ENCODE measurements at places on chromosomes 5 and 9. TPM values are rescaled to one million over a fixed set of nuclear protein-coding genes. Genes with fewer than 3 reads are reported as not detected.
A peak's percentile ranks its signal among the peaks of the same experiment; 100 is the strongest.

GRCh38 chr9:107228496-107229039 lies 54.5 kb upstream of the RAD23B start:
- no peak overlapping the region for H3K4me3 ChIP-seq
- no peaks in the 10 kb centered on the region for H3K36me3 ChIP-seq
- H3K4me1 ChIP-seq = no peaks in the 10 kb centered on the region
- H3K27ac ChIP-seq = no peak overlapping the region

GRCh38 chr5:142293486-142293885 lies 31.3 kb downstream of the SPRY4 start:
- no peaks in the 10 kb centered on the region for H3K36me3 ChIP-seq
- H3K4me1 ChIP-seq = peaks cover 2% of the 10 kb centered on the region
- no peak overlapping the region for H3K27ac ChIP-seq
- DNase-seq = no peak
- no peak overlapping the region for H3K4me3 ChIP-seq

Gene SYK
- total RNA-seq = 0.28 TPM

- H3K4me1 ChIP-seq = peaks cover 24% of the 10 kb centered on the region
- no peak for DNase-seq
- H3K36me3 ChIP-seq = no peaks in the 10 kb centered on the region
- H3K27ac ChIP-seq = no peak overlapping the region
- peaks cover 8% of the 10 kb centered on the region for H3K27me3 ChIP-seq
- H3K4me3 ChIP-seq = no peak overlapping the region
These were observed 33.4 kb downstream of the SARDH start for GRCh38 chr9:133704711-133705181.

- H3K27me3 ChIP-seq = no peaks in the 10 kb centered on the region
- H3K4me3 ChIP-seq = no peak overlapping the region
- H3K27ac ChIP-seq = no peak overlapping the region
- peaks cover 53% of the 10 kb centered on the region for H3K36me3 ChIP-seq
- peaks cover 31% of the 10 kb centered on the region for H3K4me1 ChIP-seq
These were observed 161.9 kb downstream of the ARHGAP26 start for GRCh38 chr5:142931896-142932686.

Gene CYLC2
- total RNA-seq = not detected

DNA sequence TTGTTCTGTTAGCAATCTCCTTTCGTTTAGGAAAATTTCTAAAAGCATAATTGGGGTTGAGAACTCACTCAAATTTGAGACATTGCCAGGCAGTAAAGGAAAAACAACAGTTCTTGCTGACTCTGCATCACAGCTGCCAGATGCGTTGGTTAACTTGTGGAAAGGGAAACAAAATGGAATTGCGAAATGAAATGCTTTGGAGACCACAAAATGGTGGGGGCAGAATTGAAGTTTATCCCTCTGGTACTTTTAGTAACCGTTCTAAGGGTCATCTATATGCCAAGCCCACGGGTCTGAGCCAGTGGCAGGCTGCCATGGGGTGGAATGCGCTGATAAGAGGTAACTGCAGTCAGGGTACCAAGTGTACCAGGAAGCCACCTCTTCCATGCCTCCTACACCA lies 28.6 kb upstream of the SELENOP start:
- H3K4me1 ChIP-seq = no peaks in the 10 kb centered on the region
- peaks cover 10% of the 10 kb centered on the region for H3K27me3 ChIP-seq
- no peak overlapping the region for H3K4me3 ChIP-seq
- H3K27ac ChIP-seq = no peak overlapping the region
- DNase-seq = no peak

Gene GFI1B
- not detected for total RNA-seq

Gene GPR151
- not detected for total RNA-seq

DNA sequence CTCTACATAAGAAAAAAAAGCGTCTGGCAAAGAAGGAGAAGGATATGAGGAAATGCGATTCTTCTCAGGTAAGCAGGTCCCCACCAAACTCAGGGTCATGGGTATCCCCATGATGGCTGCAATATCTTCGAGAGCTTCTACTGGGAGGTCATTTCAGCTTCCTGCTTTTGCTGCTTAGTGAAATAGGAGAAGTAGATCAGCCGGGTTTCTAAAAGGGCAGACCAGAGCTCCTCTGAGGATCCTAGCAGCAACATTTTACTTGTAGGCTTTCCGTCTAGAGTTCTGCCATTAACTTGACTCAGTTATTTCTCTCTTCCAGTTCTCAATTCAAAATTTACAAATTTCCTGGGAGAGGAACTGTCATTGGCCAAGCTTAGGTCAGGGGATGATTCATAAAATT lies 134.7 kb downstream of the DPYSL3 start:
- H3K36me3 ChIP-seq = no peaks in the 10 kb centered on the region
- peaks cover 6% of the 10 kb centered on the region for H3K27me3 ChIP-seq
- DNase-seq = no peak
- H3K4me1 ChIP-seq = no peaks in the 10 kb centered on the region
- no peak overlapping the region for H3K27ac ChIP-seq

DNA sequence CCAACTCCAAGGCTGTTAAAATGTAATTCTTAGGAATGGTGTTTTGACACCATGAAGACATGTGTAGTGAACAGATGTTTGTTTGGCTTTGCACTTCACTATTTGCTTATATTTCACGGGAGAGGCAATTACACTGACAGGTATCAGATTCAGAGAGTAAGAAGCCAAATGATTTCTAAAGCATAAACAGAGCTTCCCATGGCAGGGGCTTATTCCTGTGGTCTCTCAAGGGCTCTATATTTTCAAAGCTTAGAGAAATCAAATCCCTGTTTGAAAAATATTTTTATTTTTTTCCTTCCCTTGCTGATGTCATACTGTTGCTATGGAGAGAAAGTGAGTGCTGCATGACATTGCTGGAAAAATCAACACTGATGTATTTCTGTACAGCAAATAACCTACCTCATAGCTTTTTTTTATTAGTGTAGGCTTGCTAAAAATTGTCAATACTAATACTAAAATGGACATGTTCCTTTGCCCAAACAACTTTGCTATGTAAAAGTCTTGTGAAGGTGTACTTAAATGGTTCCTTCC lies 161.4 kb downstream of the GIN1 start:
- no peaks in the 10 kb centered on the region for H3K4me1 ChIP-seq
- peaks cover 4% of the 10 kb centered on the region for H3K36me3 ChIP-seq
- H3K4me3 ChIP-seq = no peak overlapping the region
- H3K27ac ChIP-seq = no peak overlapping the region

- DNase-seq = no peak
- H3K4me1 ChIP-seq = peaks cover 10% of the 10 kb centered on the region
- H3K27ac ChIP-seq = no peak overlapping the region
- peaks cover 33% of the 10 kb centered on the region for H3K27me3 ChIP-seq
These were observed 19.9 kb downstream of the IFNW1 start for GRCh38 chr9:21121595-21122251.

- peak; percentile 49 for DNase-seq
- no peaks in the 10 kb centered on the region for H3K36me3 ChIP-seq
- H3K27ac ChIP-seq = no peak overlapping the region
- peaks cover 4% of the 10 kb centered on the region for H3K27me3 ChIP-seq
- H3K4me1 ChIP-seq = peaks cover 12% of the 10 kb centered on the region
These were observed 29.6 kb upstream of the UBAC1 start for GRCh38 chr9:135990468-135991429.

Gene DAB2
- total RNA-seq = not detected

DNA sequence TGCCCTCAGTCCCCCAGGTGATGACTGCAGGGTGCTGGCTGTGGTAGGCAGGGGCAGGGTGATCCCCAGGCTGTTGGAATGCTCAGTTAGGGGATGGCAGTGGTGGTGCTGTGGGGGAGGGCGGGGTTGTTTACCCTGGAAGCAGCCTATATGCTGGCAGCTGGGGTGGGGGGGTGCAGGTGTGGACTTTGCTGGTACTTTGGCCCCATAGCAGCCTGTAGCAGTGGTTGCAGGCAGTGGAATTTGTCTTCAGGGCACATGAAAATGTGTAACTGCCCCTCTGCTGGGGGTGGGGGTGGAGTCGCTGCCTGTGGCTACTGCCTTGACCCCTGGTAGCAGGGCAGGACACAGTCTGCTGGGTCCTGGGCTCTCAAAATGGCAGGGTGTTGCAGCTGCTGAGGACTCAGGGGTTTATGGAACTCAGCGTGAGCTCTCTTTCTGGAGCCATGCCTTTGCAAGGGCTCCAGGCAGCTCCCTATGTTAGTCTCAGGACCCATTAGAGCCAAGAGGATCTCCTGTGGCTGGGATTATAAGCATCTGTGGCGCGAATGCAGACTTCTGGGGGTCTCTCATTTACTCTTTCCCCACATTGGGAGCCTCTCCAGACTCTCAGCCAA lies 65.0 kb downstream of the RMI1 start:
- H3K27ac ChIP-seq = no peak overlapping the region
- DNase-seq = no peak
- peaks cover 16% of the 10 kb centered on the region for H3K4me1 ChIP-seq
- peaks cover 8% of the 10 kb centered on the region for H3K27me3 ChIP-seq
- no peak overlapping the region for H3K4me3 ChIP-seq

DNA sequence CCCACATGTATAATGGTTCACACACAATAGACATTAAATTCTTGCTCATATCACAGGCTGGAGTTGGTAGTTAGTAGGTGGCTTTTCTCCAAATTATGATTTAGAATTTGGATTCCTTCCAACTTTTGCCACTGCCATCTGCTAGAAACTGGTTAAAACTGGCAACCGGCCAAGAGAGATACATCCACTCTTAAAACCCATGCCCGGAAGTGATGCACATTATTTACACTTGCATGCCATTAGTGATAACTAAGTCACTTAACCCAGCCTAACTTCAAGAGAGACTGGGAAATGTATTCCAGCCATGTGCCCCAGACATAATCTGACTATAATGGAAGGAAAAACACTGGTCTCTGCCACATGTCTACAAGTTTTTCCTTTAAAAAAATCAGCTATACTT lies 395.7 kb upstream of the SEMA6A start:
- H3K4me3 ChIP-seq = no peak overlapping the region
- H3K4me1 ChIP-seq = no peaks in the 10 kb centered on the region
- no peak for DNase-seq
- H3K27ac ChIP-seq = no peak overlapping the region
- H3K36me3 ChIP-seq = no peaks in the 10 kb centered on the region

DNA sequence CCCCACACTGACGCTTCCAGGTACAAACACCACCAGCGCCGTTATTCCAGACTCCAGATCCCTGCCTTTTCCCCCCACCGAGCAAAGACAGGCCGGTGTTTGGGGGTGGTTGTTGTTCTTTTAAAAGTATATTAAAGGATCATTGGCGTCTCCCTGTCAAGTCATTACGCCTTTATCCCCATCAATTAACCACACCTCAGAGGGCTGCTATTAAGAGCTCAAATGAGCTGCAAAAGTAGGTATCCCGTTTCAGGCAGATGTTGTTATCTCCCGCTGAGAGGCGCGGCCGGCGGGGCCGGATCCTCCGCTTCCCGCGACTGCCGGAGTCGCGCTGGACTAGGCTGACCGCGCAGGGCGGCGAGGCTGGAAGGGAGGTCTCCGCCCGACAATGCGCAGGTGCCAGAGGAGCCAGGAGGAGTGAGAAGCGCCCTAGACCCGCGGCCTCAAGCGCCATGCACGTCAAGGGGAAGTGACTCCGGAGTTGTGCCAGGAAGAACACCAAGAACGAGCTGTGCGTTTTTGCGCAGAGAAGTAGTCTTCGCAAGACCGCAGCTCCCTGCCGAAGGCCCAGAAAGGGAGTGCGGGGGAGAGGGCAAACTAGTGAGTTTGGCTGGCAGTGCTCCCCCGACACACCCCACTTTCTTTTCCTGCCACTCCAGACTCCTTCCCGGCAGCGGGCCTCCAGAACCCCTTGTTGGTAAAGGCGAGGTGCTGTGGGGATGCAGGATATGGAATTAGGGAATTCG lies 8.2 kb downstream of the NR2F1-AS1 start:
- peaks cover 9% of the 10 kb centered on the region for H3K4me1 ChIP-seq
- peaks cover 92% of the 10 kb centered on the region for H3K27me3 ChIP-seq
- DNase-seq = no peak
- H3K4me3 ChIP-seq = no peak overlapping the region
- H3K27ac ChIP-seq = peak overlapping the region; percentile 45

GRCh38 chr5:138575194-138576015 lies at the start of gene HSPA9:
Gene HSPA9 (minus strand): TSS chr5:138575401. CDS start chr5:138575318, 83 bp downstream.
- peak within 1 kb of the TSS; percentile 98 for H3K27ac ChIP-seq
- DNase-seq = peak; percentile 99
- H3K4me3 ChIP-seq = peak within 1 kb of the TSS; percentile 93
- peaks cover 32% of the 10 kb centered on the region for H3K36me3 ChIP-seq
- H3K27me3 ChIP-seq = no peaks in the 10 kb centered on the region
- H3K4me1 ChIP-seq = peaks cover 35% of the 10 kb centered on the region

- DNase-seq = no peak
- H3K36me3 ChIP-seq = peaks cover 11% of the 10 kb centered on the region
- H3K4me3 ChIP-seq = no peak overlapping the region
- no peaks in the 10 kb centered on the region for H3K27me3 ChIP-seq
- no peak overlapping the region for H3K27ac ChIP-seq
- H3K4me1 ChIP-seq = no peaks in the 10 kb centered on the region
These were observed 44.5 kb upstream of the C5orf47 start for GRCh38 chr5:173944511-173944910.

DNA sequence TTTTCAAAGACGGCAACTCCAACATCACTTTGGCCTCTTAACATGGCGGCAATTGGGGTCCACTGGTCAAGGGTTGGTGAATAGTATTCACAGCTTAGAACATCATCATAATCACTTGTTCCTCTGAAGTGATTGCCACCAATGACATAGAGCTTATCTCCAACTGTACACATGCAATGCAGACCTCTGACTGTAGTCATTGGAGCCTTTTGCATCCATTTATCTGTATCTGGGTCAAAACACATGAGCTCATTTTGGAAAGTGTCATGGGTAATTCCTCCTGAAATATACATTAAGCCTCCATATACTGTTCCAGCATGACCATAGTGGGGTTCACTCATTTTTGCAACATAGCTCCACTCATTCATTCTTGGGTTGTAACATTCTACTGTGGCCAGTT lies 2.0 kb downstream of the KLHL9 start:
- H3K4me3 ChIP-seq = peak overlapping the region; percentile 96
- peaks cover 55% of the 10 kb centered on the region for H3K4me1 ChIP-seq
- H3K27me3 ChIP-seq = peaks cover 3% of the 10 kb centered on the region
- H3K27ac ChIP-seq = no peak overlapping the region
- H3K36me3 ChIP-seq = peaks cover 31% of the 10 kb centered on the region
- no peak for DNase-seq

DNA sequence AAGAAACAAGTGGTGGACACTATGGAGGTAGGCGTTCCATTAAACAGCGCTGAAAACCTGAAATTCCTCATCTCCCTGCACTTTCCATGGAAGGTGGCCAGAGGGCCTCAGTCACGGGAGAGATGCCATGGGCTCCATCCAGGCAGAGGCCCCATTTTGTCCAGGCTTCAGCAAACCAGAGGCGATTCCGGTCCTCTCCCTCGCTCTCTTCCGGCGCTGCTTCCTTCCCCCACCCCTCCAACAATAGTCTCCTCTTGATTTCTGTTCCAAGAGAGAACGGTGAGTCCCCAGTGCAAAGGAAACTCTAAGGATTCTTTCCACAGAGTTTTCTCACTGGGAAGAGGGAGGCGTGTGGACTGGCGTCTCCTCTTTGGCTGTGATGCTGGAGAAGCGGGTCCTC lies 7.5 kb downstream of the ZNF366 start:
- no peak overlapping the region for H3K27ac ChIP-seq
- H3K4me1 ChIP-seq = no peaks in the 10 kb centered on the region
- no peaks in the 10 kb centered on the region for H3K36me3 ChIP-seq
- no peak for DNase-seq

GRCh38 chr9:134707731-134708671 lies 66.4 kb downstream of the COL5A1 start:
- H3K4me3 ChIP-seq = no peak overlapping the region
- no peaks in the 10 kb centered on the region for H3K36me3 ChIP-seq
- no peak overlapping the region for H3K27ac ChIP-seq
- no peaks in the 10 kb centered on the region for H3K4me1 ChIP-seq
- no peaks in the 10 kb centered on the region for H3K27me3 ChIP-seq

Gene CERCAM
- 12.2 TPM for total RNA-seq

- no peak overlapping the region for H3K4me3 ChIP-seq
- H3K4me1 ChIP-seq = no peaks in the 10 kb centered on the region
- no peak for DNase-seq
These were observed 582.4 kb upstream of the BRINP1 start for GRCh38 chr9:119951591-119951990.
